HT-29 (cell line): ENCODE measurements at places on chromosomes 12 and 14. TPM values are rescaled to one million over a fixed set of nuclear protein-coding genes. Genes with fewer than 3 reads are reported as not detected.

SLC35F4 gene
- not detected in 2 replicates for total RNA-seq

MUCL1 gene
- not detected in 2 replicates for total RNA-seq

TSPAN19 gene
- not detected in 2 replicates for total RNA-seq

SPIC gene
- not detected in 2 replicates for total RNA-seq

MYF5 gene
- total RNA-seq = not detected in 2 replicates
